ENCODE measurements at places on chromosomes 2 and 18.

- no peaks in the 10 kb centered on the region for H3K27me3 ChIP-seq
- H3K27ac ChIP-seq, result no peak overlapping the region
- DNase-seq, result peak; percentile 5
These were observed 61.0 kb downstream of the LPIN1 start for GRCh38 chr2:11807156-11808015.

- no peak for DNase-seq
- H3K27ac ChIP-seq, result no peak overlapping the region
- H3K36me3 ChIP-seq, result peaks cover 30% of the 10 kb centered on the region
- no peaks in the 10 kb centered on the region for H3K4me1 ChIP-seq
These were observed 183.0 kb downstream of the CDCA7 start for GRCh38 chr2:173537694-173538093.

- DNase-seq, result no peak
- H3K36me3 ChIP-seq, result peaks cover 23% of the 10 kb centered on the region
- no peak overlapping the region for H3K4me3 ChIP-seq
- no peaks in the 10 kb centered on the region for H3K4me1 ChIP-seq
- no peak overlapping the region for H3K27ac ChIP-seq
- H3K27me3 ChIP-seq, result no peaks in the 10 kb centered on the region
These were observed 76.3 kb upstream of the WDSUB1 start for GRCh38 chr2:159362816-159363251.

- H3K36me3 ChIP-seq, result no peaks in the 10 kb centered on the region
- peak; percentile 90 for DNase-seq
- H3K4me1 ChIP-seq, result 0 out of 2 replicates have a peak, but pooled peaks cover 3% of the 10 kb centered on the region
- no peak overlapping the region for H3K27ac ChIP-seq
- H3K27me3 ChIP-seq, result no peaks in the 10 kb centered on the region
These were observed 55.3 kb upstream of the HK2 start for GRCh38 chr2:74778381-74779264.

GRCh38 chr2:119439574-119440500, 8.2 kb downstream of the TMEM37 start:
- no peak overlapping the region for H3K27ac ChIP-seq
- peak; percentile 23 for DNase-seq
- no peaks in the 10 kb centered on the region for H3K27me3 ChIP-seq

GRCh38 chr2:211982162-211982561, 556.4 kb downstream of the ERBB4 start:
- no peak overlapping the region for H3K27ac ChIP-seq
- no peaks in the 10 kb centered on the region for H3K27me3 ChIP-seq
- H3K4me1 ChIP-seq, result no peaks in the 10 kb centered on the region
- H3K36me3 ChIP-seq, result no peaks in the 10 kb centered on the region
- no peak overlapping the region for H3K4me3 ChIP-seq

DNA sequence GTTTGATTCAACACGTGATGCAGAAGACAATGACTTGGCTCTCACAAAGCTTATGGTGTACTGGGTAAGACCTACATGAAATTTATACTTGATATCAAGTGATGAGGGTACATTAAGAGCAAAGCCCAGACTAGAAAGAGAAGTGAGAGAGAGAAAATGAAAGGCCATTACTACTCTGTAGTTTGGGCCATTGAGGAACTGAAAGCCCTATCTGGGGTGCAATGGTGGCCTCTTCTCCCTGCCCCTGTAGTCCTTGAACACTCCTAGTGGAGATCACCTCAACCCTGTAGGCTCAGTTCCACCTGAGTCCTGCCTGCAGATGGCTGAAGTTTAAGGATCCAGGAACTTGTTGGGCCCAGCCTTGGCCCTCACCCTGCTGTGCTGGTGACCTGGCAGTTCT, 569.8 kb upstream of the MEX3C start:
- H3K4me3 ChIP-seq, result no peak overlapping the region
- DNase-seq, result no peak

DNA sequence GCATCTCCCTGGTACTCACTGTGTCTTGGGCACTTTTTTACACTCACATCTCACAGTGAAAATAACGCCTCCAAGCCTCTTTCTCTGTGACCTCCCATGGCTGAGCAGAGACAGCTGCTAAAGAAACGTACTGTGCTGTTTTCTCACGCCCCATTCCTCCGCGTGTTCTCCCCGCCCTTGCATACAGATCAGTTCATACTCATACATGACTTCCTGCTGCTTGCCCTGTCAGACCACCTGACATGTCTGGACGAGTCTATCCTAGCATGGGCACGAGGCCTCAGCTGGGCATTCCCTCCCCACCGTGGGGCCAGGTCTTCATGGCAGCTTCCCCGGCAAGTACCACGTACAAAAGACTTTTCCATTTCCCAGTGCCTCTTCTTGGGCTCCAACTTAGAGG, 21.2 kb upstream of the IL1A start:
- no peaks in the 10 kb centered on the region for H3K27me3 ChIP-seq
- no peak for DNase-seq
- no peaks in the 10 kb centered on the region for H3K36me3 ChIP-seq
- H3K27ac ChIP-seq, result no peak overlapping the region
- no peaks in the 10 kb centered on the region for H3K4me1 ChIP-seq

- peaks cover 23% of the 10 kb centered on the region for H3K36me3 ChIP-seq
- no peaks in the 10 kb centered on the region for H3K27me3 ChIP-seq
- no peak overlapping the region for H3K4me3 ChIP-seq
- no peak for DNase-seq
- no peak overlapping the region for H3K27ac ChIP-seq
- H3K4me1 ChIP-seq, result no peaks in the 10 kb centered on the region
These were observed 18.4 kb downstream of the NAPG start for GRCh38 chr18:10544093-10544748.

DNA sequence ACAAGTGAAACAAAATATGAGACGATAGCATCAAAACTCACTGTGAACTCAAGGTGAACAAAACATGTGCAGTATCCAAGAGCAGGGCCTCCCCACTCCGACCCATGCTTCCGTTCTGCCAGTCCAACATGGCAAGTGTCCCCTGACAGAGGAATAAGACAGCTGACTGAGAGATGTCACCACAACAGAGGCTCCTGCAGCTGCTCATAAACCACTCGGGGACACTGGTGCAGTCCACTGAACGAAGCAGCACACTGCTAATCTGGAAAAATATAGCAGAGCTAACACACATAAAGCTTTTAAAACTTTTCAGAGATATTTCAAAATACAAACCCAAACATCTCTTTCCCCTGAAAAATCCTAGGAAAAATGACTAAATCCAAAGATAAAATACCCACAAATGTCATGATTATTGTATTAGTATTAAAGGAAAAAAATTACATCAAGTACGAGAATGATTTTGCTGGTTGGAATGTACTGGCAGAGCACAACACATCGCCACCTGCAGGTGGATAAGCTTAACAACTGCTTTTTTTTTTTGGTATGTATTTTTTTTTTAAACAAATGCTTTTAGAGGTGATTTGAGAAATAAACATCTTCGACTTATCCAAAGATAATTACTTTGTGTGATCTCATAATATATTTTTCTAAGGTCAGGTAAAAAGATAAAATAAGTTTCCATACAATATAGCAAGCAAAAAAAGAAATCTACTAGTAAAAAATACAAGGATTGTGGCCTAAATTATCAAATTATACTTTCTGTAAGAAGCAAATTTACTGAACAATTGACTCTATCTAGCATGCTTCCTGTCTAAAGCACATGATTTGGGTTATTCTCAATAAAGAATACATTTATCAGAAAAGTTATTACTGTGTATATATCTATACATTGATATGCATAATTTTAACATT, 18.6 kb downstream of the THADA start:
- no peak for DNase-seq
- no peak overlapping the region for H3K4me3 ChIP-seq
- H3K4me1 ChIP-seq, result no peaks in the 10 kb centered on the region
- no peak overlapping the region for H3K27ac ChIP-seq

DNA sequence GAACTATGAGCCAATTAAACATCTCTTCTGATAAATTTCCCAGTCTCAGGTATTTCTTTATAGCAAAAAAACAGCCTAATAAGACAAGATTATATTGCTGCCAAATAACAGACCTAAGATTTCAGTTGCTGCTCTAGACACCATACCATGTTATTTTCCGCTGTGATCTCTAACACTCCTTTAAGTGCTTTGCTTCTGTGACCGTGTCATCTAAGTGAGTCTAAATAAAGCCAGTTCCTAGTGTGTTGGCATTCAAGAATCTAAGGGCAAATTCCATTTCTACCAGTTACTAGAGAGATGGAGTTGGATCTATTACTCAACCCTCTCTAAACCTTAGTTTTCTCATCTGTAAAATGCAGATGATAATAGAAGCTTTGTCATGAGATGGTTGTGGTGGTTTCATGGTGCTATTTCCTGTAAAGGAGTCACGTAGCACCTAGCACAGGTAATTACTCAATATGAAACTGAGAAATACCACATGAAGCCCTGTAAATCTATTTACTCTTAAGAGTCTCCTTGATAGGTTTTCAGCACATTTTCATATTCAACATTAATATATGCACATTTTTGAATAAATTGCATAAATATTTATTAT, 40.5 kb downstream of the SPHKAP start:
- no peaks in the 10 kb centered on the region for H3K27me3 ChIP-seq
- DNase-seq, result no peak
- H3K4me1 ChIP-seq, result no peaks in the 10 kb centered on the region
- H3K4me3 ChIP-seq, result no peak overlapping the region
- no peaks in the 10 kb centered on the region for H3K36me3 ChIP-seq

DNA sequence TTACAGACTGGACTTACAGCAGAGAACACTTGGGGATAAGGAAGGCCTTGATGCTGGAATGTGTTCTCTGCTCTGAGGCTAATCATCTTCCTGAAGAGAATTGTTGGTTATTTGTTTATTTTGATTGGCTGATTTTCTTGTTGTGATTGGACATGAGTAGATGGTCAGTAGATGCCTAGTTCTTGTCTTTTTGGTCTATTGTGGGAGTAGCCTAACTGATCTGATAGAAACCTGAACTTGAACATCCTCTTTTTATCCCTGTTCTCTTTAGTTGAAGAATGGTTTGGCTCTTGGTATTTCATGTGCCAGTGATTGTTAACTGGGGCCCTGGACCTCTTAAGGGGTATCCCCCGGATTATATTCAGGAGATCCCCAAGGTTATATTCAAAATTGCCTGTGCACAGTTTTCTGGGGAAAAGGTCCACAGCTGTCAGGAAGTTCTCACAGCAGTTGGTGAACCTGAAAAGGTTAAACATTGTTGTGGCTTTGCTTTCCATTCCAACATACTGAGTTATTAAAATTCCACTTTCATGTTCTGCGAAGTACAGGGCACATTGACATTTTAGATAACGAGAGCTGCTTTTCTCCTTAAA, 13.6 kb downstream of the TWSG1 start:
- H3K27ac ChIP-seq, result no peak overlapping the region
- peaks cover 17% of the 10 kb centered on the region for H3K36me3 ChIP-seq
- H3K4me1 ChIP-seq, result no peaks in the 10 kb centered on the region
- H3K4me3 ChIP-seq, result no peak overlapping the region

DNA sequence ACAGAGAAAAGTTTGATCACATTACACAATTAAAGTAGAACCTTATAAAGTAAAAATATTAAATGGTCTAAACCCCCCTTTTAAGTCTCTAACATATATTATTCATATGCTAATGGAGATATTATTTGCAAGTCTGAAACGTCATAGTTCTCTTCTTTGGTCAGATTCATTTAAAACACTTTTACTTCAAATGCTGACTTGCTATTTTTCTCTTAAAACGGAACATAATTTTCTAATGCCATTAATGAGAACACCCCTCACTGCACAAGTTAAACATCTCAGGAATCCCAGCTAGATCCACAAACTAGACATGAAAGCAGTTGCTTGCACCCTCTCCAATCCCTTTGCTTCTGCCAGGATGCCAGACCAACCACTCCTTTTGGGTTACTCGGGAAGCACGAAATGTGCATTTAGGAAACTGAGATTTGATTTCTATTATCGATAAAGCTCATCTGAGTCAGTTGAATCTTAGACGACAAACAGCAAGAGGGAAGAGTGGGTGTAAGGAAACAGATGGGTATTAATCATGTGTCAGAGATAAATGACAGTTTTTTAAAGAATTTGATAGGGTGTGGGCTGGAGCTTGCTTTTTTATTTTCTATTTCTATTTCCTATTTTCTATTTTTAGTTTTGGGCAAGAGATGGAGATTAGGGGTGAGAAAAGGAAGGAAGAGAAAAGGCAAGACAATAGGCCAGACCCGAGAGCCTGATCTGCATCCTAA, 1.5 kb downstream of the ADD2 start:
- peak overlapping the region; percentile 91 for H3K4me3 ChIP-seq
- H3K27ac ChIP-seq, result peak overlapping the region; percentile 85
- peaks cover 16% of the 10 kb centered on the region for H3K4me1 ChIP-seq

DNA sequence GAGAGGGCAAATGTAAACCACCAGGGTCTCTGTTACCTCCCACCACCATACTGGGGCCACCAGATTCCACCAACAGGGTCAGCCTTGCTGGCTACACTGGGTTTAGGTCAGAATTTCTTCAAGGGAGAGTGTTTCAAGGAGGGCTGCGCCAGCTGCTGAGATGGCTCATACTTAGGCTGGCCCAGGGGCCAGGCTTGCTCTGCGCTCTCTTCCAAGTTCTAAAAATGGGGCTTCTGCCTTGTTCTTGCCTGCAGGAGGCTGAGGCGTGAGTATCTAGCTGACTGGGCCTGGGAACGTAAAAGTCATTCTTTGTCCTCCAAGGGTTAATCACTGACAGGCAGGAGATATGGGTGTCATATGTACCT, 28.1 kb downstream of the MRPL33 start:
- no peaks in the 10 kb centered on the region for H3K36me3 ChIP-seq
- no peak overlapping the region for H3K27ac ChIP-seq
- no peak for DNase-seq
- no peaks in the 10 kb centered on the region for H3K27me3 ChIP-seq

GRCh38 chr18:48719974-48720654, 181.3 kb downstream of the CTIF start:
- H3K36me3 ChIP-seq, result no peaks in the 10 kb centered on the region
- H3K27me3 ChIP-seq, result no peaks in the 10 kb centered on the region
- no peak overlapping the region for H3K27ac ChIP-seq
- H3K4me3 ChIP-seq, result no peak overlapping the region
- no peaks in the 10 kb centered on the region for H3K4me1 ChIP-seq

DNA sequence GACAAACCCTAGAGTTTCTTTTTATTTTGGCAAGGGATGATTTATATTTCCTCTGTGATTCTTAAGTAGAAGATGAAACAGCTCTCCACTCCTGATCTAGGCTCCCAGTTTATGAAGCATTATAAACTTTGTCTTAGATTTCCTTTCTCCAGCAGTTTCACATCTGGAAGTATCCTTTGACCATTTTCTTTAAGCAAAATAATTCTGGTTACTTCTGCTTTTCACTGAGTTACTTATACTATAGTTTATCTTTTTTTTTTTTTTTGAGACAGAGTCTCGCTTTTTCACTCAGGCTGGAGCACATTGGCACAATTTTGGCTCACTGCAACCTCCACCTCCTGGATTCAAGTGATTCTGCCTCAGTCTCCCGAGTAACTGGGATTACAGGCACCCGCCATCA, 45.5 kb downstream of the KCMF1 start:
- H3K4me1 ChIP-seq, result no peaks in the 10 kb centered on the region
- H3K4me3 ChIP-seq, result no peak overlapping the region
- H3K36me3 ChIP-seq, result peaks cover 1% of the 10 kb centered on the region

Data from H9 (cell line).